T-cell (primary cell): ENCODE measurements at places on chromosomes 2 and 18.

DNA sequence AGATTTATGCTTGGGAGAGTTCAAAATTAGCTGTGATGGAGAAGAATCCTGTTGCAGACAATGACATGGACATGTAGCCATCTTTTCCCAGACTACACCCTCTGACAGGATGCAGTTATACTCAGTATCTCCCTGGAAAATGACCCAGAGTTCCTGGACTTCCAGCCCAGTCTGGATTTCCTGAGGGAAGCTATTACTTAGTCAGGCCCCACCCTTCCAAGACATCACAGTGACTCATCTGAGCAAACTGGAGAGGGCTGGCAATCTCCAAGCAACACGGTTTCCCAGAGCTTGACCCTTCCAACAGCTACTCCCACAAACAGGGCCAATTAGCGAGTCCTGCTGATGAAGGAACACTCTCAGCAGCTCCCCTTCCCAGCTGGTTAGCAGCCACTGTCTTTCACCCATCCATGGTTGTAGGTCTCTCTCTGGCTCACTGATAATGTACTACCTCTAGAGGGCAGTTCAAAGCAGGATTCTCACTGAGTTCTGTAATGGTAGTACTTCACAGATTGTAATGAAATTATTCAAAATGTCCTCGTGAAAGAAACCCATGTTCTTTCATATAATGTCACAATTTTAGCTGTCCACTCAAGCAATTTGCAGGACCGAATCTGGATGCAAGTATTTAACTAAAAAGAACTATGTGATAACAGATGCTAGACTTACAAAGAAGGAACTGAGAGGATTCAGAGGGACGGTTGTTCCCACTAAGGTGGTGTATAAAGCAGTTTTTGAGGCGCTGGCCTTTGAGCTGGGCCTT lies 110.2 kb downstream of the MDH1 start:
- no peak for DNase-seq

- DNase-seq, result no peak
Observed at GRCh38 chr2:44655401-44655864, 286.1 kb upstream of the SIX3 start.

DNA sequence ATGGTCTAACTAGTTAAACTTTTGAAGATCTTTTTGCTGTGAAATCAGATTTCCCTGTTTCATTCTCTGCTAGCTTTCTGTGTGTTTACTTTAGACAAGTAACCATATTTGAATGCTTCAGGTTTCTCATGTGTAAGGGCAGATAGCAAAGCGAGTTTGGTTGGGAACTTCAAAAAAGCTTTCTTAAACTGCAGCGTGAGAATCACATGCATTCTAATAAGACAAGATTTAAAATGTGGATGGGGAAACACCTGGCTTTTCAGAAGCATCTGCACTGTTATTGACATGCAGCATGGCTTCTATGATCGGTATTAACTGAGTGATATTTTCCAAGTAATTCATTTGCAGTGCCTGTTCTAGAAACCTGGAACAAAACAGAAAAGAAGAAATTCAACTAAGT lies 119.3 kb downstream of the ABCA12 start:
- no peak for DNase-seq

DNA sequence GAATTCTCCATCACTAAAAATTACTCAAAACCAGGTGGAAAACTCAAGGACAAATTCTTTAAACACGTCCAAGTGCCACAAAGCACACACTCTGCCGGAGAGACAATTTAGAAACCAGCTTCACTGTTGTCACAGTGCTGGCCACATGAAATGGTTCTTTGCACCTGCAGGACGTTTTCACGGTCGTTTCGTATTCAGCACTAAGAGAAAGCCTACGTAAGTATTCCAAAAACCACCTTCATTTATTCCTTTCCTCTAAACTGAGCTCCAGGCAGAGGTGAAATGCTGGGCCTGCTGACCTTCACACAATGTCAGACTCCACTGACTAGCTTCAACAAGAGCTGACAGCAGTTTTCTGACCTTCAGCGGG lies 680 bp downstream of the ATP5F1A start:
- no peak for DNase-seq

DNA sequence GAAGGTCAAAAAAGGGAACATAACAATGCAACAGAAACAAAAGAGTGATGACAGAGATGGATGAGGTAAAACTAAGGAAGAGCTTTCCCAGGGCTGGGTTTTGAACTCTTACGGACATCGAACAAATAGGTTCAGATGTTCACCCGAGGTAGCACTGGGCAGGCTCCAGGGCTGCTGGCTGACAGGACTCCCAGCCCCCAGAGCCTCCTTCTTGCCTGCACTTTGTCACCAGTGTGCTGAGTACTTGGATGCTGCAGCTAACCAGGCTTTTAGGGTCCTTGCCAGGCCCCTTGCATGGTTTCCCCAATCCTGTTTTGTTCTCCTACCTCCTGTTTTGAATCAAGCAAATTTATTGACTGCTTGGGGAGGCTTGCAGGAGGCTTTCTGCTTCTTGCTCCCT lies 322.9 kb downstream of the DYSF start:
- no peak for DNase-seq

- no peak for DNase-seq
Observed at GRCh38 chr2:70725505-70725904, 42.5 kb downstream of the ADD2 start.

DNA sequence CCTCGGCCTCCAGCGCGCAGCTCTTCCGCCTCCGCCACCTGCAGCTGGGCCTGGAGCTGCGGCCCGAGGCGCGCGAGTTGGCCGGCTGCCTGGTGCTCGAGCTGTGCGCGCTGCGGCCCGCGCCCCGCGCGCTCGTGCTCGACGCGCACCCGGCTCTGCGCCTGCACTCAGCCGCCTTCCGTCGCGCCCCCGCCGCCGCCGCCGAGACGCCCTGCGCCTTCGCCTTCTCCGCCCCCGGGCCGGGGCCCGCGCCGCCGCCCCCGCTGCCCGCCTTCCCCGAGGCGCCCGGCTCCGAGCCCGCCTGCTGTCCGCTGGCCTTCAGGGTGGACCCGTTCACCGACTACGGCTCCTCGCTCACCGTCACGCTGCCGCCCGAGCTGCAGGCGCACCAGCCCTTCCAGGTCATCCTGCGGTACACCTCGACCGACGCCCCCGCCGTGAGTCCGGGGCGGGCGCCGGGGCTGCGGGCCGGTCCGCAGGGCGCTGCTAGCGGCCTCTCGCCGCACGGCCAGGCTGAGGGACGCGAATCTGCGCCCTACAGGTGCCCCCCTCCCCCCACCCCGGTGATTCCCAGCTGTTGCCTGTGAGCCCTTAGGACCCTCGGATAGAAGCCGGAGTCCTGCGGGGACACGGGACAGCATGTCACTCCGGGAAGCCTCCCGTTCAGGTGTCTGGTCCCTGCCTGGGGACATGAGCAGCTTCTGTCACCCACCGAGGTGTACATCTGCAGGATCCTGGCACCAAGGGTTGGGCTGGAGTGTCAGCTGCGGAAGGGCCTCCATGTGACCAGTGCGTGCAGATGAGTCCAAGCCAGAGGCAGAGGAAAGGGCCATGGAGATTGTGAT lies 616 bp downstream of the RNPEPL1 start:
- peak; percentile 71 for DNase-seq

DNA sequence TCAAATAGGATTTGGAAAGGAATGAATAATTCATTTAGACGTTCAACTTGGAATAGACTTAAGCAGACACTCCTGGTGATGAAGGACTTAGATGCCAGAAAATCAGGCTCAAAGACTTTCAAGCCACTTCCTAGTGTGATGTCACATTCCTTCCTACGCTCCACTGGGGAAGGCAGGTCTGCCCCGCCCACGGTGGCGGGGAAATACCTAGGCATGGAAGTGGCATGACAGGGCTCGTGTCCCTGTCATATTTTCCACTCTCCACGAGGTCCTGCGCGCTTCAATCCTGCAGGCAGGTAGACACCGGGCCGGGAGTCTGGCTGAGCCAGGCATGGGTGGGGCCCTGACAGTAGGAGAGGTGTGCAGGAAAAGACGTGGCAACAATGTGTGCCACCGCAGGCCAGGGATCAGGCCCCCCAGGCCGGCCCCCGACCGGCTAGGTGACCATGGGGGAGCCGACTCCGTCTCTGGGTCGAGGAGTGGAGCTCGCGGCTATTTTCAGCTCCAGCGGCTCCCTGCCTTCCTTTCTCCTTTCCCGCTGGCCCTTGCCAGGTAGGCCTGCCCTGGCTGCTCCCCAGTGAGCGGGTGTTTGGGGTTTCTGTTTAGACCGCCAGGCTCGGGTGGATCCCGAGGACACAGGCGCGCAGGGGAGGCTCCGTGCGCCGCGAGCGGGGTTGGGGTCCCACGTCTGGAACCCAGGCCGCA lies at the start of gene IL1RL2:
TSS of gene IL1RL2 (plus strand) at position 233 of the 705 bp plus-strand sequence. CDS start 845 bp downstream, outside the sequence.
- DNase-seq, result no peak

DNA sequence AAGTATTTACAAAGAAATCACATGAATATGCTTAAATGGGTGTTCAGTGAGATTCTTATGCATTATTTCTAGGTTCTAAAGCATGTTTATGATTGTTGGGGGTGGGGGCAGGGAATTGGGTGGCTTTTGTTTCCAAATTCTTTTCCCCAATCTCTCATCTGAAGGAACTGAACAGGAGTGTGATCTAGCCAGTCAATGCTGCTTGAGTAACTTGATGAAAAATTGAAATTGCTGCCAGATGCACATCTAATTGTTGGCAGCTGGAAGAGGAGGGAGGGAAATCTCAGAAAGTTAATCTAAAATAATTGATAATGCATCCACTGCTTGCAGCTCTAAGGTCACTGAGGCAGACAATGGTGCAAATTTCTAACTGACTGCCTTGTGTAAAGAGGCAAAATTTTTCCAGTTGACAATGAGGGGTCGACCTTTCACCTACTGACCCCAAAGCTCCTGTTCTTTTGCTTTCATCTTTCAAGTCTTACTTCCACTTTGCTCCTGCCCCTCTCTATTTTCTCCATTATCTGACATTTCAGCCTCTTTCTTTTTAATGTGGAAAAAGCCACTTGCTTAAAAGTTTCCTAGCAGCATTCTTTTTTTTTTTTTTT lies 53.3 kb downstream of the IRS1 start:
- DNase-seq, result no peak

DNA sequence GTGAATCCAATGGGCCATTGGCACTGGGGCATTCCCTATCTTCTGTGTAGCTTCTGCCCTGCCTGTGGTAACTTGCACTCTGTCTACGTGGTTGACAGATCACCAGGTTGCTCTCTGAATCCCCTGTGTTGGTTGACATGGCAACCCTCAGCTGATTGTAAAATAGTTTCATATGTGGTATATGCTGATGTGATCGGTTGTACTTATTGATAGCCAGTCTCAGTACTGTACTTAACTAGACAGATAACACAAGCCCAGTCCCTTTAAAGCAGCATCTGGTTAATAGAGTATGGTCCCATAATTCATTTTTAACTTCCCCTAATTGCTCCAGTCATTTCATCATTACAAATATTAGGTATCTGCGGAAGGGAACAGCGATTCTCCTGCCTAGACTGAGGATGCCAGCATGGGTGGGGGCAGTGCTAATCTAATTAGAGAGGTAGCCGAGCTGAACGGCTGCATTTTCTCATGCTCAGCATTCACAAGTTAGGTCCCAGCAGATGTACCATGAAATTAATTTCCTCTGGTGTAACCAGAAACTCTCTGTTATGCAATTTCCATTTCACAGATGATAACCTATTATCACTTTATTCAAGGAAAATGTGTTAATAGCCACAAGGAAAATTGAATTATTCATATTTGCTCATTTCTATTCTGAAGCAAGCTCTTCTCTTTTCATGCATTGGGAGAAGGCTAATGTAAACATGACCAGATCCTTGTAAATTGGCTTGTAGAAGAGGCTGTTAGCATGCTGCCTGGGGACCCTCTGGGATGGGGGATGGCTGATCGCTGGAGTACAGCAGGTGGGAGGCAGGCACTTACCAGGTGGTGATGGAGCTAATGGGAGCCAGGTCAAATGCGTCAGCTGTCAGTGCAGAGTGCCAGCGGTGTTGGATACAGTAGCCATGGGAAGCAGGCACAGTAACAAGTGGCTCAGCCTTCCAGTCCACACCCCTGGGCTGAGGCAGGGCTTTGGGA lies 608.3 kb downstream of the GALR1 start:
- DNase-seq, result no peak

- no peak for DNase-seq
Observed at GRCh38 chr2:217798191-217798590, 204.6 kb downstream of the TNS1 start.

DNA sequence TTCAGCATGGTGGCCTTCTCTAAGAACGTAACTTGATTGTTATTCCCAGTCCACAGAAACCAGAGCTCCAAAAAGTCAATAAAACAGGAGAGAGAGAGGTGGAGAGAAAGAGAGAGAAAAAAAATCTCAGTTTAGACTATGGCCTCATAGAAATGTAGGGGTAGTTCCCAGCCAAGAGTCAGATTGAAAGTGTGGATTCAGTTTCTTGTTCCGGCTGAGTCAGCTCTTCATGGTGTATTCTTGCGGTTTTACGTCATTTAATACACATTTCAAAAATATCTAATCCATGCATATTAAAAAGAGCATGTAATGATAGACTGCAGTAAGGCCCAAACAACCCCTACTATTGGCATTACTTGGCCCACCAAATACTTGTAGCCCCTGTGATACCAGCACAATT lies 303.9 kb downstream of the ETAA1 start:
- no peak for DNase-seq

GRCh38 chr2:60586081-60586480 lies 32.6 kb upstream of the BCL11A start:
- DNase-seq, result no peak

DNA sequence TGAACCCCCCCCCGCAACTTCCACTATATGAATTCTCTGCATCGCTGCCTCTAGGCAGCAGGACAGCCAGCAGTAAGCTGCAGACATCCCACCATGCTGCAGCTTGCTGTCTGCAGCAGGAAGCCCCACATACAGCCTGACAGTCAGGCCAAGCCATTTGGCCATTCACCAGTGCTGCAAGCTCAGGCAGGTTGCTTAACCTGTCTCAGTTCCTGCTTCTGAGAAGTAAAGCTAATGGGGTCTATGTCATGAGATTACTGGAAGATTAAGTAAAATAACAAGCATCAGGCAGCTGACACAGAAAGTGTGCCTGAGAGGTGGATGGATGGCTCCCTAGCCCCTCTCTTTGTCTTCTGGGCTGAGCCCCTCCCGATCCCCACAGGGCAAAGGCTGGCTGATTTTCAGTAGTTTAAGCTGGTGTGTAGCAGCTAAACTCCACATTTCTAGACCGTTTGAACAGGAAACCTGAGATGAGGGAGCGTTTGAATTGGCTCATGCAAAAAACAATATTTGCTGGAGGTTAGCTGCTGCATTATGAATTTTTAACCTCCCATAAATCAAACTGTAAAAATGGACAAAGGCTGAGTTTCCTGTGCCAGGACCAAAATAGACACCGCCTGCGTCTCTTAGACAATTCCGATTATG lies 193.8 kb upstream of the ARL4C start:
- no peak for DNase-seq
